NCI-H187 (cell line): ENCODE measurements at places on chromosomes 12 and 14.

DNA sequence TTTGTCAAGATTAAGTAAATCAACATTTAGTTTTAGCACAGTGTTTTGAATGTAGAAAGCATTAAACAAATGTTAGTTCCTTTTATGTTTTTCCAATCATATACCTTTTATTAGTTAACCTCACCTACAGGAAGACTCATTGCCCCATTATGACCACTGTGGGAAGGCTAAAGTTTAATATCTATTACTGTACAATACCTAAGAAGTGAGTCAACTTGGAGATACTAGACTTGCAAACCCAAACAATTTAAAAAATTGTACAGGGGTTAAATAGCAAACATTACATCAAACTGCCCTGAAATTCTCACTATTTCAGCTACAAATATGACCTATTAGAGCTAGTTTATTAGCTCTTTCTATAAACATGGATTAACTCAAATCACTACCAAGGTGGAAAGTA is 8.6 kb upstream of the G2E3 start:
- no peak for DNase-seq

- no peak for DNase-seq
Observed at GRCh38 chr12:3032161-3032560, 45.0 kb upstream of the TSPAN9 start.

- DNase-seq: no peak
Observed at GRCh38 chr12:126668538-126668937, 1598.4 kb upstream of the TMEM132C start.

- peak; percentile 93 for DNase-seq
Observed at GRCh38 chr14:69712599-69713088, 54.3 kb upstream of the SRSF5 start.

DNA sequence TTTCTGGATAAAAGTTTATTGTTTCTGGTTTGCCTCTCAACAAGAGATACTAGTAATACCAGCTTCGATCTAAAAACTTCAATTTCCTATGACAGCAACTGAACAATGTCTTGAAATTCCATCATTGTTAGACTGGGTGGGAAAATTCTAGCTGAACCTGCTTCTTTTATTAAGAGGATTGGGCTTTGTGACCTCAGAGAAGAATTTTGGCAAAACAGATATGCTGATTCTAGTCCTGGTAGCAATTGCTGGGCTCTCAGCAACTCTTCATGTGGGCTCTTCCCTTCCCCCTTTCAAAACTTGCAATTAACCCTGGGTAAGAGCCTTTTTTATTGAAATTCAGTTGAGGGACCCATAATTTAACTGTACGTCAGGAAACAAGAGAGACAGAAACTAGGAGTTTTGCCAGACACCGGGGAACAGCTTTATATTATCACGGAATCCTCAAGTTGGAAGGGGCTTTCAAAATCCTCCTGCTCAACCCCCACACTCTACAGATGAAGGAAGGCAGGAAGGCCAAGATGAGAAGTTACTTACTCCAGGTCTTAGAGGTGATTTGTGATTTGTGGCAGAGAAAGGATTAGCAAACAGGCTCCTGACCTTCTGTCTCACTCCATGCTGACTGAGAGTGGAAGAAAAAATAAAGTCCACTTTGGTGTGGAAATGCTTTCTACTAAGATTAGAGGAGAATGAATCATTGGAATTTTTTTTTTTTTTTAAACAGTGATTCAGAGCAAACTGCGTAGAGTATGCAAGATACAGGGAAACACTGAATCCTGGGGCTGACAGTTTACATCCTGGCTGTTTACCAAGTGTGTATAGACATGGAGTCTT is 239.0 kb upstream of the ATP2B1 start:
- no peak for DNase-seq

DNA sequence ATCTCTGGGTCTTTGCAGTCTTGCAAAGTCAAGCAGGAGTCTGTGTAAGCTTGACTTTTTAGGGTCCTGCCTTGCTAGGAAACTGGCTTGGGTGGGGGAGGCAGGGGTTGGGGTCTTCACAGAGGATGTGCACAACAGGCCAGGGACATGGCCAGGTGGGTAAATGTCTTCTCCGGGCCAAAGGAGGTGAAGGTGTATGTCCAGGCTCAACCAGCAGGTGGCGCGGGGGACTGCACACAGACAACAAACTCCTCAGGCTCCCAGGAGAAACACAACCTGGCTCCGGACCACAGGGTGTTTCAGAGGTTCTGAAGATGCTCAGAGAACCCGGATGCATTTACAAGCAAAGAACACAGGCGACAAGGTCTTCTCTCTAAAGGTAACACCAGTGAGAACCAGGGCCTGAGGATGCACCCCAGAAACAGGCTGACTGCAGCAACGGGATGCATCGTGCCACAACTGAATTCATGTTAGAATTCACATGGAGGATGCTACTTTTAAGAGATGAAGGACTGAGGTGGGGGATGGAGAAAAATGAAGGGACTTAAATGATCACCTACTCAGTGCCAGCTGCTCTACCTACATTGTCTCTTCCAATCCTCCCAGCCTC is 56.0 kb downstream of the PLEKHG3 start:
- DNase-seq: no peak

DNA sequence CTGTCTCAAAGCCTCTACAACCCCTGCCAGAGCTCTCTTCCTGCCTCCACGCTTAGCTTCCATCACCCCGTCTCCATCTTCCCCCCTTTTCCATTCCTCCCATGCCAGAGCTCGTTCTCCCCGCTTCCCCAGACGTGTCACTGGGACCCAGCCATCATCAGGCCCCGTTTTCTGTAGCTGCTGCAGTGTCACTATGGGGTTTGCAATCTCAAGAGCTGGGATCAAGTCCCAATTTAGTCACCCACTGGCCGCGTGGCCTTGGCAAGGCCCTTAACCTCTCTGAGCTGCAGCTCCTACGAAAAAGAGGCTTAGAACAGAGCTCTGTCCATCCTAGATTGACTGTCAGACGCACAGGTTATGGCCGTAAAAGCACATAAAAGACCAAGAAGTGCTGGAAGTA is 901 bp upstream of the FAIM2 start:
- no peak for DNase-seq

DNA sequence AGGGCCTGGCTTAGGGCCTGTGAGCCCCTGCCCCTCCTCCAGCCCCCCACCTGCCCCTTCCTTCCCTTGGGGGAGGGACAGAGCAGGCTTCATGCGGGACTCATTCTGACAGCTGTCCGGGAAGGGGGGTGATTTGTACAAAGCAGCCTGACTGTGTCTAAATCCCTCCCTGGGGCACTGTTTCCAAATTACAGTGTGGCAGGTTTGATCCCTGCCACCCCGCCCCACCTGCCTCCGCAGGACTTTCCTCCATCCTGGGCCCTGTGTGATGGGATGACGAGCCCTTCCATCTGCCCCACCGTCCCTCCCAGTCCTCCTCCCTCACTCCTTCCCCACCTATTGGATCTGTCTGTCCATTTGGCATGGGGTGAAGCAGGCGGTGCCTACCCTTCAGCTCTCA is 363.9 kb downstream of the BCL11B start:
- no peak for DNase-seq

DNA sequence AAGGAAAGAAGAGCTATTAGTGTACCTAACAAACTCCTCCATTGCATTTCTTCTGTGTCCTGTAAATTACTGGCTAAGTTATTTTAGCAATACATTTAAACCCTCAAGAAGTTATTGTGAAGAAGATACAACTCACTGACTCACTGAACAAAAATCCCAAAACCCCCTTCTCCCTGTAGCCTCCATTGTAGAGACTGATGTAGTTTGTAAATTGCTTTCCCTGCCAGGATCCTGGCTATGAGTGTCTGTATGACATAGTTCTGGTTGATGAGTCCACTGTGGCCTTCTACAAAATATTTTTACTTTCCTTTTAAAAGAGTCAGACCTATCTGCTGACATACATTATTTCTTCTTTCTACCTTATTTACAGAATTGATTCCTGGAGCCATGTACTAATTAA is 155.6 kb downstream of the SLC6A15 start:
- DNase-seq: no peak
